ENCODE measurements at places on chromosomes 2 and 18. TPM values are rescaled to one million over a fixed set of nuclear protein-coding genes. Genes with fewer than 3 reads are reported as not detected.

The ZBTB7C gene
- total RNA-seq = not detected

The ROCK2 gene
- 28.5 TPM for total RNA-seq

The APLF gene
- 1.3 TPM for total RNA-seq

The IL1RL2 gene
- 1.4 TPM for total RNA-seq

The CD8B2 gene
- not detected for total RNA-seq

The FTCDNL1 gene
- total RNA-seq = not detected

The FRZB gene
- 0.49 TPM for total RNA-seq

The SERPINB13 gene
- not detected for total RNA-seq
